ENCODE measurements at places on chromosomes 7 and 10.

GRCh38 chr7:151764056-151764920 is 112.6 kb downstream of the PRKAG2 start:
- DNase-seq = no peak

- DNase-seq = no peak
Measured at GRCh38 chr10:1227510-1228402, 171.6 kb downstream of the WDR37 start.

DNA sequence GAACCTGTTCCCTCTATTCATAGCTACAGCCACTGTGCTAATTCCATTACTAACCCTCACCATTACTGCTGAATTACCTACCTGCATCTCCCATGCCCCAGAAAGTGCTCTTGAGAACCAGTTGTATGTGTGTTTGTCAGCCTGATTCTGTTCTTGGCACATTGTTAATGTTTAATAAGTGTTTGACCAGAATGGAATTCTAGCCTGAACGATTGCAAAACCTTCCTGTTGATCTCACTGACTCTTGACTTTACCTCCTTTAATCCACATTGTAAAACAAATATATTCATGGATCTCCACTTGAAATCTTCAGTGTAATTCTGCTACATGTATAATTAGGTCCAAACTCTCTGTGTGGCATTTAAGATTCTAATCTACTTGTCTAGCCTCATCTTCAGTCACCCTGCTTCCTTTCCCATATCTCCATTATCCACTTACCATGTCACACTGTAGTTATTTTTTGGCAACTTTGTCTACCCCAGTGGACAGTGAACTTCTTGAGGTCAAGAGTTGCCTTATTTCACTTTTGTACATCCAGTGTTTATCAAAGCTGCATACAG is 4.9 kb downstream of the ZNF277 start:
- no peak for DNase-seq

- no peak for DNase-seq
Measured at GRCh38 chr7:46606761-46607160, 685.7 kb upstream of the IGFBP3 start.
